Mammary microvascular endothelial cell (primary cell): ENCODE measurements at places on chromosomes 2 and 18. TPM values are rescaled to one million over a fixed set of nuclear protein-coding genes. Genes with fewer than 3 reads are reported as not detected.

The FAM237A gene
- total RNA-seq: not detected in 2 replicates

The DYNAP gene
- total RNA-seq: not detected in 2 replicates

The PDE6D gene
- 44.2 and 49.1 TPM in 2 replicates for total RNA-seq

The CASP8 gene
- total RNA-seq: 21.0 and 22.8 TPM in 2 replicates

The GORASP2 gene
- 74.0 and 86.9 TPM in 2 replicates for total RNA-seq

The TUBB8B gene
- total RNA-seq: not detected in 2 replicates

The NCKAP5 gene
- total RNA-seq: 0.13 and 0.49 TPM in 2 replicates

The CHRNA1 gene
- total RNA-seq: 0.07 and 0.10 TPM in 2 replicates

The CAPN10 gene
- 17.9 and 23.1 TPM in 2 replicates for total RNA-seq

The IL36RN gene
- not detected in 2 replicates for total RNA-seq

The ABCG5 gene
- total RNA-seq: not detected in 2 replicates

The ARMC9 gene
- 8.6 and 11.3 TPM in 2 replicates for total RNA-seq

The RUFY4 gene
- total RNA-seq: not detected in 2 replicates

The PTPN4 gene
- total RNA-seq: 11.9 and 14.5 TPM in 2 replicates
